ENCODE measurements at places on chromosomes 3 and 15.

DNA sequence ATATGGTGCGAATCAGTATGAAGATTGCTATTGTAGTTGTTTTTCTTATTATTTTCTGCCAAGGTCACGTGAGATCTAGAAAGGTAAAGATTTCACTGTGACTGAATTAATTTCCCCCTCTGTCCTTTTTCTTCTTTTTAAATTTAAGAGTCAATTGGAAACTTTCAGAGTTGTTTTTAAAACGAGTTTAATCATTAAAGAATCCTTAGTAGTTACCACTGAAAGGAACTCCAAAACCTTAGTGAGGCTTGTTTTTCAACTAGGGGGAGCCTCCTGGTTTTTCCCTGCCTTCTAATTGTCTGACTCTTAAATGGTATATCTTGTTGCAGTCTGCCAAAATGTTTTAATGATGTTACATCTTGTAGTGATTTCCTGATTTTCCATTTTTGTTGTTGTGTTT, 17.6 kb downstream of the P2RY12 start:
- DNase-seq, result no peak

- DNase-seq, result no peak
Measured at GRCh38 chr3:197202694-197203093, 95.7 kb downstream of the DLG1 start.

GRCh38 chr3:160987982-160988964, 116.9 kb downstream of the B3GALNT1 start:
- no peak for DNase-seq

DNA sequence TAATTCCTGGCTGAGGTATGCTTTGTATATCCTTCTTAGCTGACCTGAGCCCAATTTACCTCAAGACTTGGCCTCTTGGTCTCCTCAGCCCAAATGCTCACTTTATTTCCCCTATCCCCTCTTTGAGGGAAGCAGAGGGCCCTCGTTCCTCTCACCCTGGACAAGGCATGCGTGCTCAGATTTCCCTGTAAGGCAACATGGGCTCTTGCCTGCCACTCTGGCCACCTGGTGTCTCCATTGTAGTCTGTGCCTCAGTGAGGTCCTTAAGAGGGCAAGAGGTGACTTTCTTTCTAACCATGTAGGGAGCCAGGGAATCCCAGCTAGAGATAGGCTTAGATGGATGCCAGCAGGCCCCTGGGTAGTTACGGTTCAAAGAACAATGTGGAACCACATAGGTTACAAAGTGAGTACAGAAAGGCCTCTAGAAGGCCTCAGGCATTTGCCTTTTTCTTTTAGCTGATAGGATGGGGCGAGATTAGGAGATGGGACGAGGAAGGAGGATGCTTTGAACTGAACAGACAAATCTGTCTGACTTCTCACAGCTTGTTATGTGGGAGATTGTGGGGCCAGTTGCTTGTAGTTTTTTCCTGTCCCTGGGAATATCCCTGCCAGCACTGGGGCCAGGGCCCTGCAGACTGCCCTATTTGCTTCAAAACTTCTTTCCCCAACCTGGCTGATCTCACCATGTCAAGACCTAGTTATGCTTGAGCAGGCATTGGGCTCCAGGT, 1.1 kb upstream of the INTS14 start:
- DNase-seq, result no peak

DNA sequence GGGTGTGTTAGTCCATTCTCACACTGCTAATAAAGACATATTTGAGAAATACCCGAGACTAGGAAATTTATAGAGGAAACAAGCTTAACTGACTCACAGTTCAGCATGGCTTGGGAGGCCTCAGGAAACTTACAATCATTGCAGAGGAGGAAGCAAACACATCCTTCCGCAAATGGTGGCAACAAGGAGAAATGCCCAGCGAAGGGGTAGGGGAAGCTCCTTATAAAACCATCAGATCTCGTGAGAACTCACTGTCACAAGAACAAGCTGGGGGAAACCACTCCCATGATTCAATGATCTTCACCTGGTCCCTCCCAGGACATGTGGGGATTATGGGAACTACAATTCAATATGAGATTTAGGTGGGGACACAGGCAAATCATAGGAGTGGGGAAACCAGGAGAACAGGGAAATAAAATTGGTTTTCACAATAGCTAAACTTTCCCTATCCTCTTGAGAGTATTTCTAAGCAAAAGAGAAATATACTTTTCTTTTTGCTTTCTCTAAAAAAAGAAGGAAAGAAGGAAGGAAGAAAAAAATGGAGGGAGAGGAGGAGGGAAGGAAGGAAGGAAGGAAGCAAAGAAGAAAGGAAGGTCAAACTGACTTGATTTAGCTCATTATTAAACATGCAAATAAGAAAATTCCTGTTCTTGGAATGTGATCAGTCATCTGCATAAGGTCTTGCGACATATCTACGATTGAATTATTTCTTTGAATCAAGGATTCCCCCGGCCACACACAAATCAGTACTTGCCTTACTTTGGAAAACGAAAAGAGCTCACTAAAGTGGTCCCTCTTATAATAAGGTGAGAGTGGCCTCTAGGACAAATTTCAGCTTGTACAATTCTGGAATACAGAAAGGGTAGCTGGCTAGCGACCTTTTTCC, 75.2 kb downstream of the LIPC start:
- no peak for DNase-seq

DNA sequence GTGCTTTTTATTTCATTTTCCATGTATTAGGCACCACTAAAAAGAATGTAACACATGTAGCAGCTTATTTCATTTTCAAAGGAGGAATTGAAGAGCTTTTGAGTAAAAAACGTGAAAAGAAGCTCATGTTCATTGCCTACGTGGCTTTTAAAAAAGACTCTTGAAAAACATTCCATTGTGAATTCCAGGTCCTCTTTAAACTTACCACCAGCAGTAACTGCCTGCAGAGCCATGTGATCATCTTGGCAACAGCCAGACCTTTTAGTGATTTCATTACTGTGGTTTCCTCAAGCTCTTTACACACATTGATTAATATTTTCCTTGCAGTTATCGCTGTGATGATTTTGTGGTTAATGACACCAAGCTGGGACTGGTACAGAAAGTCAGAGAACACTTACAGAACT, 43.8 kb upstream of the FBXL22 start:
- no peak for DNase-seq

DNA sequence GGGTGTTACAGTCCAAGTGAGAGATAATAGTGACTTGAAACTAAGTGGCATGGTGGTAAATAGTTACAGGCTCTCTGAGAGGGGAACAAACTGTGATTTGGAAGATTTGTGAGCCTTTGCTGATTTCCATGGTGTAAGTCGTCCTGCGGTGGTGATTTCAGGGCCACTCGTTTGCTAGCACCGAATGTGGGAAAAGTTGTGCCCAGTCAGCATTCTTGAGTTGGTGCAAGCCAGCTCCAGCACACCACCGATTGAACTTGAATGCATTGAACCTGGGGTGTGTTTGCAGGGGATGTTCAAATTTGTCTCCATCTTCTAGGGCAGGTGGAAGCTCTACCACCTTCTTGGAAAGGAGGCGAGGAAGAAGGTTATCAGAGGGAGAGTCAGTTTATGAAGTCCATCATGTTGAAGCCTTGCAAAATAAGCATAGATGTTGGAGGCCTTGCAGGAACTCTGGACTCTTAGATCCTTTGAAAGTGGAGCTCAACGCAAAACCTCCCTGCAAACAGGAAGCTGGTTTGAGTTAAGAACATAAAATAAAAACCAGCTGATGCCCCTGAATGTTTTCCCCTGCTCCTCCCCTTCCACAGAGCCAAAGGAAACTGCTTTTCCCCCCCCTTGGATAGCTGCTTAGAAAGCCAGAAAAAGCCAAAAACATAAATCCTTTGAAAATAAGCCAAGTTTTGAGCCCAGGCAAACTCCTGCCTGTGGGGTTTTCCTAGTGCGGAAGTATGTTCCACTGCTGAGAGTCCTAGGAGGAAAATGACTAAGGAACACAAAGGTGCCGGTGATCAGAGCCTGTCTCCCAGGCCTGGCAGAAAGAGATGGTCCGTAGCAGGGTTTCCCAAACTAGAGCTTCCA, 21.9 kb downstream of the MAPKBP1 start:
- no peak for DNase-seq

DNA sequence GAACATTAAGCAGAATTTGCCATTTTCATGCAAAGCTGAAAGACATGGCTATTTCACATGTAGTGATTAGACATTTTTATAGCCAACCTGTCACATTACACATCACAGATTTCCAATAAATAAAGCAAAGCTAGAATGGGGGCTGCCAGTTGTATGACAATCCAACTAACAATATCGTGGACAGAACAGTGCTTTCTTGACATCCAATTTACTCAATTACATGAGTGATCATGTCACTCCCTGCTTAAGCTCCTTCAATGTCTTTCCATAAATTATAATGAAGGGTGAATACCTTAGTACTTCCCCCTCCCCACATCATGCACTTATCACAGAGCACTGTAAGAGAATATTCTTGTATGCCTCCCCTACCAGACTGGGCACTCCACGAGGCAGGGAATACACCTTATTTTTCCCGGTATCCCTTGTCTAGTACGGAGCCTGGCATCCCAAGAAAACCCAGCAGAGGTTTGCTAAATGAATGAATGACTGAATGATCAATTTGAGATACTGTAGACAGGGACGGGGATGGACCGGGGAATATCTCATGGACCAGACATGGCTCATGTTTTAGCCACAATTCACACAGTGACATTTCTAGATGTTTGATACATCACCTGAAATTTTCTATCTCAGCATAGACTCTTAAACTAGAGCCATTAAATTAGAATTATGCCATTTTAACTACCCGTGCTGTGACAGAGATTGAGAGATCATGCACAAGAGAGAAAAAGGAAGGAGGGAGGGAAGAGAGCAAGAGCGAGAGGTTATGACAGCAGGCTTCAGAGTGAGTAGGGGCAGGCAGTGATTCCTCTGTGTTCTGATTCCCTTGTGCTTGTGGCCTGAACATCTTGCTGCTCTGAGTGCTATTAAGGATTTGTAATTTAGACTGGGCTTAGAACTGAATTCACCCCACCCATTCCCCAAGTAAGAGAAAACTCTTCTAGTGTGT, 77.7 kb downstream of the EPHB1 start:
- no peak for DNase-seq

DNA sequence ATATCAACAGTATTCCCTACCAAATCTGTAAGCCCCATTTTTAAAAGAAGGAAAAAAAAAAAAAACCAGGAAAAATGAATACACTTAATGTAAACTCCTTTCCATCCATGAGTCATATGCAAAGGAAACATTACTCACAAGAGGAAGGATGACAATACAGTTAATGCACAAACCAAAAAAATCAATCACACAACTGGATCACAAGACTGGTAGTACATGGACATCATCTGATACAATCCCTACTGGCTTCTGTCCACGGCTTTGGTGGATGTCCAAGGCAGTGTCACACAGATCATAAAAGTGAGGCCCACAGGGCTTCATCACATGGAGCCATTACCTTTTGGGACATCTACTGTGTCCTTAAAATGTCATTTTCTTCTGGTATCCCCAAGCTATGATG, 44.0 kb downstream of the SUCLG2 start:
- DNase-seq, result no peak

- no peak for DNase-seq
Measured at GRCh38 chr3:129441215-129441614, 1.2 kb downstream of the IFT122 start.

GRCh38 chr3:11283139-11283475, 10.9 kb downstream of the ATG7 start:
- DNase-seq, result no peak

DNA sequence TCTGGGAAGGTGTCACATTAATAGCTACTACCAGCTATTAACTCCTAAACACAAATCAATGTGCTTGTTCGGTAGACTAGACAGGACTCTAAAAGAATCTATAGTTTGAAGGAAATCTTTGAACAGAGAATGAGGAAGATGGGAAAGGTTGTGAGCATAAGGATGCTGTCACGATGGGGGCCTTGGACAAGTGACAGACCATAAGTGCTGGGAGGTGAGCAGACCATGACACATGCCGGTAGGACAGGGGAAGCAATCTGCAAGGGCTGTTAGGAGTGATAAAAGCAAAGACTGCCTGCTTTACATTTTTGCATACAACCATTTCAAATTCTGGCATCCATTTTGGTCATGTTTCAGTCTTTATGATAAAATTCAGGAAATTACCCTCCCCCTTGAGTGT, 645.8 kb downstream of the ROBO2 start:
- no peak for DNase-seq

GRCh38 chr3:107897471-107898061, 193.3 kb downstream of the CD47 start:
- no peak for DNase-seq

GRCh38 chr15:81069356-81069755, 64.7 kb upstream of the CFAP161 start:
- DNase-seq, result no peak
